Right lobe of liver (tissue), 6 donors: ENCODE measurements at places on chromosomes 6 and 20. TPM values are rescaled to one million over a fixed set of nuclear protein-coding genes. Genes with fewer than 3 reads are reported as not detected.

Gene FARS2
- 12.5 TPM for total RNA-seq

DNA sequence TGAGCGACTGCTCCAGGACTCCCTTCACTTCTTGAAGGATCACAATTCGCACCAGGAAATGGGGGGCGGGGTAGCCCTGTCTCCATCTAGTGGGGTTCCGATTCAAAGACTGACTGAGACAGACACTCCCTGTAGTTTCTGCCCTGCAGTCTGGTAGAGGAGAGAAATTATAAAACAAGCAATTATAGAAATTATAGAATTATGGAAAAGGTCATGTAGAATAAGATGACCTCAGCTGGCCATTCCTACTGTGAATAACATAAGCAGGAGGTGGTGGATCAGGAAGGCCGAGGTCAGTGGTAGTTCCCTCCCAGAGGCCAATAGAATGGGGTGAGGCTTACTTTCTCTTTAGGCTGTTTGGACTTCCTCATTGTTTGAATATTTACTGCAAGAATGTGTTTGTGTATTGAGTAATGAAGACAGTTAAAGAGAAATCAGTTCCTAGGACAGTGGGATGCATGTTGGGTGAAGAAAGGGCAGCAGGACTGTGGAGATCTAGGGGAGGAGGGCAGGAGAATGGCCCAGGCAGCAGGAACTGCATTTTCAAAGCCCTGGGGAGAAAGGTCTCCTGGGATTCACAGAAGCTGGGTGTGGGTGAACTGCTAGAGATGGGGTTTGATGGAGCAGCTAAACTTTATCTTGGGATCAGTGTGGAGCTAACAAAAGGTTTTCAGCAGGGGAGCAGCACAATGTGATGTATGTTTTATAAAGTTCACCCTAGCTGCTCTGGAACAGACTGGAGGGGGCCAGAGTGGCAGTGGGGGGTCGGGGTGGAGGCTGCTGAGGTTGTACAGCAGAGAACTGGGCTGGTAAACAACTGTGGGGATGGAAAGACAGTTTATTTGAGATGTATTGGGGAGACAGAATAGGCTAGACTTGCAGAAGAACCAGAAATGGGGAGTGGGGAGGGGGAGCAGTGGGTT, 2.1 kb downstream of the ZNF341 start:
- no peak overlapping the region for H3K4me3 ChIP-seq
- no peaks in the 10 kb centered on the region for H3K27me3 ChIP-seq
- peak overlapping the region; percentile 94 for H3K27ac ChIP-seq
- DNase-seq, result peak; percentile 44
- H3K36me3 ChIP-seq, result no peaks in the 10 kb centered on the region

Gene KIAA1755
- total RNA-seq, result 1.4 TPM

- H3K4me1 ChIP-seq, result peaks cover 40% of the 10 kb centered on the region
- no peak overlapping the region for H3K4me3 ChIP-seq
- no peak for DNase-seq
- no peaks in the 10 kb centered on the region for H3K36me3 ChIP-seq
- H3K27me3 ChIP-seq, result no peaks in the 10 kb centered on the region
Measured at GRCh38 chr20:63953764-63954429, 2.3 kb downstream of the UCKL1 start.

DNA sequence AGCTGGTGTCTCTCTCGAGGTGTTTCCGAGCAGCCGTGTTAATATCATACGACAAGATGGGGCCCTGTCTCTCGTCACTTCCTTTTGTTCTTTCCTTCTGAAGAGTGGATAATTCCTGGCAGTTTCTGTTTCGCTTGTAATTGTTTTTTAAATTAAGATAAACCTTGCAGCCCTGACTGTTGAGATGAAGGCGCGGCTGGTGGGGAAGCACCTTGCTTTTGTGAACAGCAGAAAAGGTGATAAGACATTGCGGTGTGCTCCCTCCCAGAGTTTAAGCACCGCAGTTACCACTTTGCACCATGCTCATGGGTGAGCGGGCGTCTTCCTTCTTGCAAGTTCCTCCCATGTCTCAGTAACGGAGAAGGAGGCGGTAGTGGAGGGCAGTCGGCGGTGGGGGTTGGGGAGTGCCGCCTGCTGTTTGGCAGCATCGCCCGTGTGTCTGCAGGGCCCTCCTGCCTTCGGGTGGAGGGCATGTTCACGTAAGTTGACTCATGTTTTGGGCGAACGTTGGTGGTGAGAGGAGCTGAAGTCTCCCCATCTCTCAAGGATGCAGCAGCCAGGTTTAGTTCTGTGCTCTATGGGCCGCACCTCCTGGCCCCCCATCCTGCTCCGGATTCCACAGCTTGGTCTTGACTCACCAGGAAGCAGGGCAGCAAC, 345.9 kb downstream of the TAF4 start:
- no peaks in the 10 kb centered on the region for H3K36me3 ChIP-seq
- no peak for DNase-seq
- no peaks in the 10 kb centered on the region for H3K4me1 ChIP-seq
- H3K27ac ChIP-seq, result no peak overlapping the region
- no peak overlapping the region for H3K4me3 ChIP-seq

DNA sequence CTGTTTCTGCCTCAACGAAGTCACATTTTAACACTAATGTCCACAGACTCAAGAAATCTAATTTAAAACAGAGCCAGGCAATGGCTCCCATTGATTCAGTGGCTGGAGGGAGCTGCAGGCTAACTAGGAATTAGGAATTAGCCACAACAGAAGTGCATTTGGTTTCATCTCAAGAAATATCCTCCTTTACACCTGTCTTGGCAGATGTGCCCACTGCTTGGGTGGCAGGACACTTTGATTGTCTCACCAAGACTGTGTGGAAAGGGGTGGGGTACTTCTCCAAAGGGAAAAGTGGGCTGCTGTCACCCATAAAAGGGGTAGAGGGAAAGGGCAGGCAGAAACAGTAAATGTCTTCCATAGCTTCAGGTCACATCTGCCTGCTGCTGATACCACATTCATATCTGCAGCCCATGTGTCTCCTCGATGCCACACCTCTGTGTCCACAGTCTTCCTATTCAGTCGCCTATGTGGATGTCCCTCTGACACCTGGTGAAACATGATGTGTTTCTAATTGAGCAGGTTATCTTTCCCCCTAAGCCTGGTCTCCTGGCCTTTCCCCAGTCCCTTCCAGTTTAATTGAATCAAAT, 10.9 kb upstream of the OSER1 start:
- peaks cover 8% of the 10 kb centered on the region for H3K4me1 ChIP-seq
- H3K27me3 ChIP-seq, result no peaks in the 10 kb centered on the region
- no peak overlapping the region for H3K4me3 ChIP-seq

Gene TSBP1
- total RNA-seq, result not detected

GRCh38 chr20:63795178-63795830, 35.8 kb downstream of the ZBTB46 start:
- H3K4me1 ChIP-seq, result no peaks in the 10 kb centered on the region
- H3K27ac ChIP-seq, result no peak overlapping the region
- no peak for DNase-seq
- H3K36me3 ChIP-seq, result no peaks in the 10 kb centered on the region
- H3K27me3 ChIP-seq, result no peaks in the 10 kb centered on the region
- no peak overlapping the region for H3K4me3 ChIP-seq

Gene TENT5A
- total RNA-seq, result 8.0 TPM

DNA sequence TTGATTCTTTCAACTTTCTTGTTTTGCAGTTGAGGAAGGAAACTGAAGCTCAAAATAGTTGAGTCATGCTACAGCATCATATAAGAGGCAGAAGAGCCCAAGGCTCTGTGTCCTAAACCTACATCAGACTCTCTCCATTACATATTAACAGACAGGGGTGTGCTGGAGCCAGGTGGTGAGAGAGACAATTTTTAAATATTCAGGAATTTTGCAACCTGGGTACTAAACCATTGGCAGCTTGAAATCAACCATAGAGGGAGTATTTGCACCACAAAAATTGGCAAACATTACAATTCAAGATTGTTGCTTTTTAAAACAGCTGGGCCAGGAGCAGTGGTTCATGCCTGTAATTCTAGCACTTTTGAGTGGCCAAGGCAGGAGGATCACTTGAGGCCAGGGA, 65.8 kb upstream of the SOX4 start:
- no peak for DNase-seq
- no peaks in the 10 kb centered on the region for H3K27me3 ChIP-seq
- no peak overlapping the region for H3K27ac ChIP-seq
- H3K36me3 ChIP-seq, result no peaks in the 10 kb centered on the region
- no peak overlapping the region for H3K4me3 ChIP-seq
- H3K4me1 ChIP-seq, result no peaks in the 10 kb centered on the region

GRCh38 chr20:32479012-32479411, 106.1 kb downstream of the NOL4L start:
- no peaks in the 10 kb centered on the region for H3K36me3 ChIP-seq
- no peak overlapping the region for H3K4me3 ChIP-seq
- peak; percentile 18 for DNase-seq
- no peaks in the 10 kb centered on the region for H3K27me3 ChIP-seq

GRCh38 chr20:58021481-58021880, 207.0 kb downstream of the ANKRD60 start:
- no peaks in the 10 kb centered on the region for H3K36me3 ChIP-seq
- peak; percentile 49 for DNase-seq
- no peaks in the 10 kb centered on the region for H3K27me3 ChIP-seq

GRCh38 chr20:53003420-53004154, 31.4 kb downstream of the TSHZ2 start:
- no peak overlapping the region for H3K27ac ChIP-seq
- H3K4me1 ChIP-seq, result no peaks in the 10 kb centered on the region
- no peaks in the 10 kb centered on the region for H3K27me3 ChIP-seq
- no peak for DNase-seq
- H3K36me3 ChIP-seq, result no peaks in the 10 kb centered on the region

- no peak for DNase-seq
- no peaks in the 10 kb centered on the region for H3K27me3 ChIP-seq
- H3K4me1 ChIP-seq, result no peaks in the 10 kb centered on the region
- H3K36me3 ChIP-seq, result no peaks in the 10 kb centered on the region
- no peak overlapping the region for H3K27ac ChIP-seq
Measured at GRCh38 chr20:51668947-51669346, 99.2 kb downstream of the ATP9A start.

GRCh38 chr6:166512567-166512966, 73.9 kb downstream of the RAMACL start:
- no peak overlapping the region for H3K4me3 ChIP-seq
- DNase-seq, result no peak
- no peaks in the 10 kb centered on the region for H3K27me3 ChIP-seq
- no peaks in the 10 kb centered on the region for H3K4me1 ChIP-seq
- no peak overlapping the region for H3K27ac ChIP-seq

Gene ECT2L
- not detected for total RNA-seq

Gene DEFB116
- total RNA-seq, result not detected

- H3K27me3 ChIP-seq, result no peaks in the 10 kb centered on the region
- H3K36me3 ChIP-seq, result no peaks in the 10 kb centered on the region
- H3K4me1 ChIP-seq, result no peaks in the 10 kb centered on the region
- no peak for DNase-seq
Measured at GRCh38 chr20:43690943-43691598, 24.2 kb downstream of the MYBL2 start.
